ENCODE measurements at places on chromosomes 7 and 10.

DNA sequence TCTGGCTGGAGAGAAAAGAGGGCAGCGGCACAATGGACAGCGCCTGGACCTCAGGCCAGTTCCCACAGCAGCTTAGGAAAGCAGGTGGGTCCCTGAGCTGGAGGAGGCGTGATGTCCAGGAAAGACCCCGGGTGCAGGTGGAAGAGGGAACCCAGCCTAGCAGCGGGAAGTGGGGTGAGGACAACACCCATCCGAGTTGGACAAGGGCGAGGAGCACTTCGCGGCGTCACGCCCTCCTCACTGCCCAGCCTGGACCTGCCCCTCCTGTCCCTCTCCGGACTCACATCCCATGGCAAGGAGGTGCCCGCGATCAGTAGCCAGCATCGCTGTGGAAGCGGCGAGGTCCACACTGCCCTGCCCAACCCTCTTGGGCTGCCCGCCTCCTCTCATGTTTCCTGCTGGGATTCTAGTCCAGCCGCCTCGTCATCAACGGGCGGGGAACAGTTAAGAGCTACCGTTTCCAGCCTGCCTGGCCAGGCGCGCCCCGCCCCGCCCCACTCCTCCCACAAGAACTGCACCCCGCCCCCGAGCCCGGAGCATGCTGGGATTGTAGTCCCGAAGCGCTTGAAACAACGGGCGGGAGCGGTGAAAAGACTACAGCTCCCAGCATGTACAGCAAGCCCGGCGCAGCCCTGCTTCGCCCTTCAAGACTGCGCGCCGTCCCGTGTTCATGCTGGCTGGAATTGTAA is 930.6 kb upstream of the ZNF722 start:
- DNase-seq, result no peak

- DNase-seq, result no peak
Observed at GRCh38 chr10:73366381-73367298, 8.0 kb upstream of the CFAP70 start.

GRCh38 chr7:12017046-12017445 is 185.0 kb upstream of the THSD7A start:
- DNase-seq, result no peak

DNA sequence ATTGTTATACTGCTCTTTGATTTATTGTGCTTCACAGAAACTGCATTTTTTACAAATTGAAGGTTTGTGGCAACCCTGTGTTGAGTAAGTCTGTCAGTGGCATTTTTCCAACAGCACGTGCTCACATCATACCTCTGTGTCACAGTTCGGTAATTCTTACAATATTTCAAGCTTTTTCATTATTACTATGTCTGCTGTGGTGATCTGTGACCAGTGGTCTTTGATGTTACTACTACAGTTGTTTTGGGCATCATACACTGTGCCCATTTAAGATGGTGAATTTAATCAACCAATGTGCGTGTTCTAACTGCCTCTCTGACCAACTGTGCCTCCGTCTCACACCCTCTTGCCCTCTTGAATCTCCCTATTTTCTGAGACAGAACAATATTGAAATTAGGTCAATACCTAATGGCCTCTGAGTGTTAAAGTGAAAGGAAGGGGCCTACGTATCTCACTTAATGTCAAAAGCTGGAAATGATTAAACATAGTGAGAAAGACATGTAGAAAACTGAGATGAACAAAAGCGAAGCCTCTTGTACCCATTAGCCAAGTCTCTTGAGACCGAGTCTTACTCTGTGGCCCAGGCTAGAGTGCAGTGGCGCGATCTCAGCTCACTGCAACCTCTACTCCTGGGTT is 20.2 kb upstream of the ASL start:
- DNase-seq, result no peak

- no peak for DNase-seq
Observed at GRCh38 chr7:43666938-43667337, 62.4 kb downstream of the COA1 start.

GRCh38 chr10:123962756-123963530 is 71.3 kb upstream of the CPXM2 start:
- no peak for DNase-seq

- no peak for DNase-seq
Observed at GRCh38 chr7:71254751-71255150, 122.8 kb downstream of the GALNT17 start.

- no peak for DNase-seq
Observed at GRCh38 chr7:158411232-158411950, 176.2 kb downstream of the PTPRN2 start.
